BE2C (cell line): ENCODE measurements at places on chromosomes 16 and 17.

DNA sequence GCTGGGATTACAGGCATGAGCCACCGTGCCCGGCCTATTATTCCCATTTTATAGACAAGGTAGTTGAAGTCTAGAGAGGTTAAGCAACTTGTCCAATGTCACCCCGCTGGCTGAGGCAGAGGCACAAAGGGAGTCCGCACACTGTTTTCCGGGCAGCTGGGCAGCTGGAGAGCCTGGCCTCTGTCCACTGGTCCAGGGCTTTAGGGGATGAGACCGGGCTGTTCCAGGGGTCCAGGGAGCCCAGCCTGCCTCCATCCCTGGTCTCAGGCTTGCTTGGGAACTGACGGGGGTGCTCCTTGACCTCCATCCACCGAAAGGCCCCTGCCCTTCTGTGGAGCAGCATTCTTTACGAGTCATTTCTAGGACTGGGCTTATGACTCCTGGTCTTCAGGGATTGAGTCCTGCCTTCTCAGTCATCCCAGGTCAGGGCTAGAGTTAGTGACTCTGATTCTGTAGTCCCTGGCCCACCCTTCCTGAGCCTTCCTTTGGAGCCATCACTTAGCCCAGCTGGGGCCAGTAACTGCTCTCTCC lies 37.5 kb downstream of the SOCS3 start:
- no peak for DNase-seq

DNA sequence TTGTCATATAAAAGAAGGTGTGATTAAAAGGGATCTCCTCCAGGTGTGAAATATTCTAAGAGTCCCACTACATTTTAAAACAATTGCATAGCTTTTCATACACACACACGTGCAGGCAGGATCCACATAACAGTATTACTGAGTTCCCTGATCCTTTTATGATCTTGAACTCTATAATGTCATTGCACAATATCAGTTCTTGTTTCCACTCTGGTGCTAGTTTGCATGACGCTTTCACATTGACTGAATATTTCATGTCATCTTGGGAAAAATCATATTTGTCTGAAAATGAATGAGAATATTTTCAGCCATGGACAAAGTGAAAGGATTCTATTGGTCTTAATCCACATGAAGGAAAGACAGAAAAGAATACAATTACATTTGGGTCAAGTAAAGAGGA lies 703.8 kb downstream of the CDH8 start:
- no peak for DNase-seq

- DNase-seq = no peak
These were observed 21.5 kb downstream of the TNS4 start for GRCh38 chr17:40479754-40480480.

GRCh38 chr16:87178977-87179376 lies 138.2 kb downstream of the C16orf95 start:
- no peak for DNase-seq

GRCh38 chr17:13931800-13932460 lies 137.4 kb upstream of the COX10 start:
- no peak for DNase-seq

DNA sequence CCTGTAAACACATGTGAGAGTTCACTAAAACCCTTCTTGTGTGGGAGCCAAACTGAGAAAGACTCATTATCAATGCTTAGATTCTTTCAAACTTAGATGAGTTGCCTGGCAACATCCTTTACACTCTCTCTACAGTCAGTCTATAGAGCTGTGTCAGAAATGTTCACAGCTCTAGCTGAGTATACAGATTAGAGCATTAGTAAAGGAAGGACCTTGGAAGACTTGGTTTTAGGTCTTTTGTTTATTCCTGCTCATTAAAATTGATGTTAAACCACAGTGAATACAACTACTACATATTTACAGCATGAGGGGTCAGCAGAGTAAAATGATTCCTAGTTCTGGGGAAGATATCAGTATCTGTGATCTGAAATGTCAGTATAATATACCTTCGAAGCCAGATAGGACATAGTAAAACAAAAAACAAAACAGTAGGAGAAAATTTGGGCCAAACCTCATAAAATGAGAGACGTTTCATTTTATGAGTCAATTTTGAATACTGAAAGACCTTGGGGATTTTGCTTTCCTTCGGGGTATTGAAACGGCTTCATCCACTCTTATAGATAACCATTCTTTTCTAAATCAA lies 186.0 kb downstream of the TANC2 start:
- DNase-seq = no peak

GRCh38 chr17:33623841-33624240 lies 330.7 kb upstream of the ASIC2 start:
- no peak for DNase-seq

DNA sequence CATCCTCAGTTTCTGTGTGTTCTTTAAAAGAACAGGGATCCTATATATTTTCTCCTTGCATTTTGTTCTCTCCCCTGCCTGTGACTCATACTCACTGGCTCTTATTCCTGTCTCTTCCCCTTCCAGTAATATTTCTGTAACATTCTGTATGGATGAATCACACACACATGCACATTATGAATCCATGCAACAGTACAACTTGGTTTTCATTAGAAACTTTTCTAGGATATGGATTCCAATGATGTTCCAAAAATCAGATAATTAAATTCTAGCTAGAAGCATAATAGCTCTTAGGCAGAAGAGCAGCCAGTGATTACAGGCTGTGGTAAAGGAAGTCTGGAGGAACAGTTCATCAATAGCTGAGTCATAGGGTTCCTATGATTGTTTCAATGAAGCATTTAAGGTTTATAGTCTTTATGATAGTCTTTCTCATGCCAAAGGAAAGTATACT lies 119.6 kb upstream of the PMFBP1 start:
- DNase-seq = peak; percentile 11

GRCh38 chr16:54027558-54027957 lies 259.0 kb downstream of the IRX3 start:
- DNase-seq = no peak

- DNase-seq = no peak
These were observed 338 bp downstream of the MAPK3 start for GRCh38 chr16:30122604-30123160.

GRCh38 chr16:31143011-31143693 lies 6.7 kb downstream of the PRSS36 start:
- DNase-seq = no peak

DNA sequence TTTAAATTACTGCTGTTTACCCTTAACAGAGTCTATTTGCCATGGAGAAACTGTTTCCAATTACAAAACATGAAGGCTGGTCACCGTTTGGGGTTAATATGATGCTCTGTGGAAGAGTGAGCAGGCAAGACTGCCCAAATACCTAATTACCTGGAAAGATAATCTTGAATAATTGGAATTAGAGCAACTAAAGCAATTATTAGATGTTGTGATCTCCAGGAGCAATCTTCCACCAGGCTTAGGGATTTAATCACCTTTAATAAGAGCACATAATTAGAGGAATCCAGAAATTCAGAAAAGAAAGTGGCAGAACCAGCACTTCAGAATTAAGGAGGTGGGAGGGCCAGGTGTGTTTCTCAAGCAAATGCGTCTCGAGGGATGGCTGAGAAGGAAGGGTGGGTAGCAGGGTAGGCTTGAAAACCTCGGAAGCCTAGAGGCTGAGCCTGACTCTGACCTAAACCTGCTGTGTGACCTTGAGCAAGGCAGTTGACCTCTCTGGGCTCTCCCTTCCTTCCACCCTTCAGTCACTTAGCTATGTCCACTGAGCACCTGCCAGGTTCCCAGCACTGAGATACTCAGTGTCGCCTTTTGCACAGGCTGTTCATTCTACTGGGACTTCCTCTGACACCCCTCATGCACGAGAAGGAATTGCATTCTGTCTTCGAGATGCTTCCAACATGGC lies 113.2 kb downstream of the GSG1L start:
- DNase-seq = no peak

GRCh38 chr17:82752371-82753200 lies 721 bp downstream of the TBCD start:
- peak; percentile 34 for DNase-seq

GRCh38 chr17:56185491-56186221 lies 32.4 kb downstream of the ANKFN1 start:
- no peak for DNase-seq

- no peak for DNase-seq
These were observed 44.4 kb downstream of the YPEL2 start for GRCh38 chr17:59375857-59376256.

GRCh38 chr16:89164436-89164835 lies 7.1 kb upstream of the CDH15 start:
- DNase-seq = no peak

DNA sequence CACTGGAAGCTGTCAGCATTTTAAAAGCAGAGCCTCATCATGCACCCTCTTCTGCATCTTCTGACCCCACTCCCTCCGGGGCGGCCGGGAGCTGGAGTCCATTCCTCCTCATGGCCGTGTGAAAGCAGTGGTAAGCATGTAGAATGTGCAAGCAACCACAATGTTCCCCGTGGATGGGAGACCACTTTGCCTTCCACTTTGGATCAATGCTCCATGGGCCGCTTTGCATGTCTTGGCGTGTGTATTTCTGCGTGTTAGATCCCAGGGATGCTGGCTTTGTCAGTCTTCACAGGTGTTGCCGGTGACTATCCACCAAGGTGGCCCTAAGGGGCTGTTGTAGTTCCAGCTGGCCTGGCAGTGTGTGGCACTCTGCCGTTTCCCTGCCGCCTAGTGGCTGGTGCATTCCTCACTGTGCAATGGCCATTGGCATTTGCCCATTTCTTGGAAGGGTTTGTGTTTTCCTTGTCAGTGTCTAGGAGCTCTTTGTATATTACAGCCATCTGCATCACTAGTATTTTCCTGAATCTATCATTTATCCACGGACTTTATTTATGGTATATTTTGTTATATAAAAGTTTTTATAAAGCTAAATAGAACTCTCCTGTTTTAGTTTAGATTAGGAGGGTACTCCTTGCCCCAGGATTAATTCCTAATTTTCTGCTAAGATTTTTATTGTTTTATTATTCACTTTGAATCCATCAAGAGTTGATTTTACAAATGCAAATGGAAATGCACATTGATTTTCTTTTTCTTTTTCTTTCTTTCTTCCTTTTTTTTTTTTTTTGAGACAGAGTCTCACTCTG lies 5.8 kb upstream of the ALDH3A1 start:
- peak; percentile 30 for DNase-seq

GRCh38 chr17:13365331-13365730 lies 236.4 kb downstream of the HS3ST3A1 start:
- DNase-seq = no peak

GRCh38 chr16:12898551-12898950 lies 2.8 kb upstream of the SHISA9 start:
- DNase-seq = no peak

- no peak for DNase-seq
These were observed 77.9 kb upstream of the LGALS9 start for GRCh38 chr17:27553019-27553511.

- DNase-seq = no peak
These were observed 196.0 kb downstream of the MAF start for GRCh38 chr16:79404571-79404970.

DNA sequence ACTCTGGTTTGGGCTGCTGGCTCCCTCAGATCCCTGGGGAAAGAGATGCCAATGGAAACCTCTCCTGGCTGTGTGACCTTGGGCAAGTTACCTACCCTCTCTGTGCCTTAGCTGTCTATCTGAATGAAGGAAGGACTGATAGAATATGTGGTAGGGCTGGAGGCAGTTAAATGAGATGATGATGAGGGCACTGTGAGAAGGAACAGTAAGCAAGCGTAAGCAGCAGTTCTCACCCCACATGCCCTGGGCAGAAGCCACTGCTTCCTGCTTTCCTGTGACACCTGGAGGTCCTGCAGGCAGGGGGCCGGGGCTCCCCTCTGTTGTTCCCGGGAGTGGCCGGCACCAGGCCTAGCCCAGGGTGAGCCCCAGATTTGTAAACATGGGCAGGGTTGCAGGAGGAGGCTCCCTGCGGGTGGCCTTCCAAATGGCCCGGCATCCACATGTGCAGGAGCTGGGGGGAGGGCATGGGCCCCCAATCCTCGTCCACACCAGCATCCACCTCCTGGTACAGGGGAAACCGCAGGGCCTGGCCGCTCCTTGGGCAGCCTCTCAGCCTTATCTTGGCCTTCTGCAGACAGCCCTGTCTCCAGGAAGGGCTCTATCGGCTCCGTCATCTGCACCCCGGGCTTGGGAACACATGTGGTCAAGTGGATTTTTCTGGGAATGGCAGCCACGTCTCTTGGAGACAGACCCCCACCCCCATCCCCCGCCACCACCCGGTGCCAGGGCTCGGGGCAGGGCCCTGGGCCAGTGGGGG lies 235.6 kb upstream of the GSE1 start:
- peak; percentile 78 for DNase-seq

DNA sequence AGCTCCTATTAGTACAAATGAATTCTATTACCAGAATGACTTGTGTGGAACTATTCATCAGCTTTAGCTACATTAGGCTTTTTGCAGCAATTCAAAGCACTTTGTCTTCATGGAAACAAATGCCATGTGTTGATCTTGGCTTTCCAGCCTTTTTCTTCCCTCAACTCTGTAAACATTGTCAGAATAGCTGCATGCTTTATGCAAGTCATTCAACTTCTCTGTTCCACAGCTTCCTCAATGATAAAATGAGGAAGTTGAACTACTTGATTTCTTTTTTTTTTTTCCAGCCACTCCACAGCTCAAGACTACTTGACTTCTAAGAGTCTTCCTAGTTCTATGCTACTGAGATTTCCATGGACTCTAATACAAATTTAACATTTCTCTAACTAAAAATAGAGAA lies 41.1 kb downstream of the KIAA0753 start:
- no peak for DNase-seq

DNA sequence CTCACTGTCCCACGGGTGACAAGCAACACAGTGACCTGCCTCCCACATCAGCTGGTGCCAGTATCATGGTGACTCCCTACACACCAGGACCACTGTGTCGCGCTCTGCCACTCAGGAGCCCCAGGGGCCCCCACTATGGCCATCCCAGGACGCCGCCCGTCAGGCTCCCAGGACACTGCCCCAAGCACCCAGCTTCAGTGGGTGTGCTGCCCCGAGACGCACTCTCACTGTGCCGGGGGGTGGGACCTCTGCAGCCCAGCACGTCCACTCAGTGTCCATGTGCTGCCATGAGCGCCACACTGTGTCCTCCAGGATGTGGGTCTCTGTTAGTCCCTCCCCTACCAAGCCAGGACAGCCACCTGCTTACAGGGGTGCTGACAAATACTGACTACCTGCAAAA lies 120.5 kb downstream of the ZNF778 start:
- DNase-seq = no peak

DNA sequence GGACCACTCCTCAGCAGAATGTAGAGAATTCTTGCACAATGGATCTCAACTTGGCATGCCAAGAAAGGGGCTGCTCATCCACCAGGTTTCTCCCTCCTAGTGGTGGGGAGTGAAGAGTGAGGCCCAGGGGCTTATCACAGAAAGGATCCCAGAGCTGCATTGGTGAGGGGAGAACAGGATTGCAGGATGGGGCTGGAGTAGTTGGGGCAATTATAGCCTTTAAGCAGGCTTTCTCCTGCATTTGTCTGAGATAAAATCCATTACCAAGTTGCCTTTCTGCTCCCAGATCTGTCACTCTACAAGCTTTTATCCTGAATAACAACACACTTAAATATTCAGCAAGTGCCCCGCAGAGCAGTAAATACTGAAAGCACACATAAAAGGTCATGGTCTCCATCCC lies 130.8 kb upstream of the CES5A start:
- DNase-seq = no peak

- DNase-seq = no peak
These were observed 25.0 kb upstream of the KCNJ16 start for GRCh38 chr17:70049801-70050591.
